GM12892 (cell line): ENCODE measurements at places on chromosomes 4 and X.

GRCh38 chr4:36277533-36277932, 3.9 kb upstream of the DTHD1 start:
- no peak for DNase-seq

DNA sequence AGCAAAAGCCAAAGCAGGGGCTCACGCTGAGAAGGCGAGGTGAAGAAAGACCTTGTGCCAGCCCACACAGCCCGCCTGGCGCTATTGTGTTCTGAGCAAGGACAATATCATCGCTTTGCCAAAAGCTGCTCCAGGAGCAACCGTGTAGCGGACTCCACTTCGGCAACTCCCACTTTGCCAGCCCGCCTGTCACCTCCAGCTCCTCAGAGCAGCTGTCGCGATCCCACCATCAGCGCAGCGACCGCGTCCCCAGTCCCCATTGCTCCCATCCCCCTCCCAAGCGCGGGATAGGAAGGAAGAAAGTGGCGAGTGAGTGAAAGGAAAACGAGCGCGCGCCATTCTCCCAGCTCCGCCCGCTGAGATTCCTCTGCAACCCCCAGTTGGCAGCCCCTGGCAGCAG, 759 bp downstream of the ZC4H2 start:
- no peak for DNase-seq

GRCh38 chr4:166987026-166987425, 247.3 kb downstream of the SPOCK3 start:
- no peak for DNase-seq

- no peak for DNase-seq
Observed at GRCh38 chr4:2820216-2820982, 23.2 kb upstream of the ADD1 start.

DNA sequence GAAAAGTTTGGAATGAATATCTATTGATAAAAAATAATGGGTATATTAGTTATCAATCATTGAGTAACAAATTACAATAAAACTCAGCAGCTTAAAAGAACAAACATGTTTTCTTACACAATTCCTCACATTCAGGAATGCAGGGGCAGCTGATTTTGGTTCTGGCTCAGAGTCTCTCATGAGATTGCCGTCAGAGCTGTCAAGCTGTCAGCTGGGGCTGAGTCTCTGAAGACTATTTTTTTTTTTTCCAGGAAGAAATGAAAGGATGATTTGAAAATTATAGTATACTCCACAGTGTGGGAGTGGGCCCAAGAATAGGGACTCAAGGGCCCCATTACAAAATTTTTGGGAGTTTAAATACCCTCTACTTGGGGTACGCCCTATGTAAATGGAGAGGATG, 219.1 kb downstream of the GC start:
- no peak for DNase-seq

GRCh38 chr4:98204236-98204553, 57.0 kb upstream of the RAP1GDS1 start:
- no peak for DNase-seq

- no peak for DNase-seq
Observed at GRCh38 chrX:138748480-138748879, 37.0 kb upstream of the FGF13 start.

DNA sequence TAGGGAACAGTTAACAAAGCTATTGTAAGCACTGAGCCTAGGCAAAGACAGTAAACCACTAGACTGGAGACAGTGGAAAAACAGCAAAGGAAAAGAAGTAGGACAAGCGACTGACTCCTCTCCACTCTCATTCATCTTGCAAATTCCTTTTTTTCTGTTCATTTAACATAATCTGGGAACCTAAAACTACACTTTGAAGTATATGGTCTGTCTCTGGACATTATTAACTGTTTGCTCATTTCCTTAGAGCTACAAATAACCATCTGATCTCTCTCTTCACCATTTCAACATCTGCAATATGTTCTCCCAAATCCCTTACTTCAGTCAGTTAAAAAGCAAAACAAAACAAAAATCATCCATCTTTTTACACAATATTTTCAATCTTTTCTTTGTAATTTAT, 642 bp downstream of the HMGN5 start:
- DNase-seq: no peak

GRCh38 chrX:51955200-51955599, 61.8 kb downstream of the MAGED1 start:
- peak; percentile 1 for DNase-seq
